NCI-H524 treated with DMSO at 0.1 percent for 48 hours (cell line): ENCODE measurements at places on chromosomes 6 and 20.
A peak's percentile ranks its signal among the peaks of the same experiment; 100 is the strongest.

DNA sequence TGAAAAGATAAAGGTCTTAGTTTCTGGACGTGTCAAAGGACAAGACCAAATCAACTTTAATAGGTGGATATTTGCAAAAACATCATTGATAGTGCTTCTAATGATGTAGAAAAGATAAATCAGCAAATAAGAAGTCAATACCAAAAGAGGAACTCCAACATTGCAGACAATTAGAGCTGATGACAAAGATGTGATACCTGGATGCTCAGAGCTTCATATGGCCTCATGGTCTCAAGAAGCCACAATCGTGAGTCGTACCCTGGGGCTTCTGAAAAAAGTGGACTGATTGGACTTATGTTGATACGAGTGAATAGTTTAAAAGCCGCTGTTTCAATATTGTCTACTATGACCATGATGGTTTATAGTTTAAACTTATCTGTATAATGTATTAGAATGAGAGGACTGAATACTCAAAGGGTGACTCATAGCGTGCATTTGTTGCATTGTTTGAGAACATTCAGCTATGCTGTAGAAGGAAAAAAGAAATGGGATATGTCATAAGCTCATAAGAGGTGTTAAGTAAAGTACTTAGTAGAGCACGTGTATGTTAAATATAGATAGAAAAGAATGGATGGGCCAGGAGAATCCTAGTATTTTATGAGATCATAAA lies 54.6 kb upstream of the RIPOR2 start:
- DNase-seq: no peak

GRCh38 chr20:34542439-34542838 lies 16.1 kb upstream of the MAP1LC3A start:
- no peak for DNase-seq

GRCh38 chr20:34215711-34216381 lies 25.4 kb upstream of the ASIP start:
- peak; percentile 71 for DNase-seq

- DNase-seq: no peak
These were observed 694.6 kb downstream of the QKI start for GRCh38 chr6:164108869-164109769.

DNA sequence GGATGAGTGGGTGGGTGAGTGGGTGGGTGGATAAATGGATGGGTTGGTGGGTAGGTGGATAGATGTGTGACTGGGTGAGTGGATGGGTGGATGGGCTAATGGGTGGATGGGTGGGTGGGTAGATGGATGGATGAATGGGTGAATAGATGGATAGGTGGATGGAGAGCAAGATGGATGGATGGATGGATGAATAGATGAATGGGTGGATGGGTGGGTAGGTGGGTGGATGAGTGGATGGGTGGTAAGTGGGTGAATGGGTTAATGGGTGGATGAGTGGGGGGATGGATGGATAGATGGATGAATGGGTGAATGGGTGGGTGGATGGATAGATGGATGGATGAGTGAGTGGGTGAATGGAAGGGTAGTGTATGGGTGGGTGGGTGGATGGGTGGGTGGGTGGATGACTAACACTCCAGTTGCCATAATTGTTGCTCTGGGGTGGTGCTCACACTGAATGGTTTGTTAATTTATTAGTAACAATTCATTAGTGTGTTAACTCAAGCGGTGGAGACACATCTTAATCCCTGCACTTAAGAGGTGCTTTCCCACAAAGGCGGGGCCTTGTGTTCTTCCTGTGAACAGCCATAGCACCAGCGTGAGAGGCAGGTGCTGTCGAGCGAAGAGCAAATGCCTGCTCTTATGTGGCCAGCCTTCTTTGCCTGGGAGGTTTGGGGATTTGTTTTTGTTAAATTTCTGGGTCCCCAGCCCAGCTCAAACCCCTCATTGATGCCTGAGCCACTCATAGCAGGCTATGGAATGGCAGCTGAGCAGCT lies 4.9 kb upstream of the APCDD1L start:
- DNase-seq: peak; percentile 5

DNA sequence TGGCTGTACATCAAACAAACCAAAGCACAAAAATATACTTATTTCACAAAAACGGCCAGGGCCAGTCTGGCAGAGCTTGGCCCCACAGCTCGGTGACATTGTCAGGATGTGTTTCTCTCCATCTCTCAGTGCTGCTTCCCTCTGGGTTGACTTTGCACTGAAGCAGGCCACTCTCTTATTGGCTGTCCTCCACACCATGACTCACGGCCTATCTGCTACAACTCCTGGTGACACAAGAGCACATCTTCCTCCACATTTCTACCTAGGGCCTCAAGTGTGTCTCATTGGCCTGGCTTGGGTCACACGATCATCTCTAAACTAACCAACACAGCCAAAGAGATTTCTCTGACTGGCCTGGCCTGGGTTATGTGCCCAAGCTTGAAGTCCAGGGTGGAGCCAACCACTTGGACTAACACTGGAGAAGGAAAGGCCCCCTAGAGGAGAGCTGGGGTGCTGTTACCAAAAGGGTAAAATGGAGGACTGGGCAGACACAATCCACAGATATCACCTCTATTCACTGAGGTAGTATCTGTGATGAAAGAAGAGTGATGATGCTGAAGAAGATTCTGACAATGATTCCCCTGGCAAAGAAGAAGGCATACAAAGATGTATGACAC lies 159.8 kb upstream of the TSHZ2 start:
- no peak for DNase-seq

DNA sequence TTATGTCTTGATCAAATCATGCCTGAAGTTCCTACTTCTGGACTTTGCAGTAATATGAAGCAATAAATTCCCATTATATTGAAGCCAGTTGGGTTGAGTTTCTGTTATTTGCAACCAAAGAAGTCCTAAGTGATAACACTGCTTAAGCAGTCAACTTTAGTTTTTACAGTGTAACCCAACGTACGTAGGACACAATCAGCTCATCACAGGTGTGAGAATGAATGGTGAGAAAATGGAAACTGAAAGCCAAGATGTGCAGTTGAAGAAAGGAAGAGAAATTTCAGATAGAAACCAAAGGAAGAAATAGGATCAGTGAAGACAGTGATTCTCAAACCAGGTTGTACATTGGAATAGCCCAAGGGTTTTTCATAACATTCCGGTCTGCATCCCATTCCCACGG lies 211.4 kb upstream of the ZFP64 start:
- DNase-seq: no peak

DNA sequence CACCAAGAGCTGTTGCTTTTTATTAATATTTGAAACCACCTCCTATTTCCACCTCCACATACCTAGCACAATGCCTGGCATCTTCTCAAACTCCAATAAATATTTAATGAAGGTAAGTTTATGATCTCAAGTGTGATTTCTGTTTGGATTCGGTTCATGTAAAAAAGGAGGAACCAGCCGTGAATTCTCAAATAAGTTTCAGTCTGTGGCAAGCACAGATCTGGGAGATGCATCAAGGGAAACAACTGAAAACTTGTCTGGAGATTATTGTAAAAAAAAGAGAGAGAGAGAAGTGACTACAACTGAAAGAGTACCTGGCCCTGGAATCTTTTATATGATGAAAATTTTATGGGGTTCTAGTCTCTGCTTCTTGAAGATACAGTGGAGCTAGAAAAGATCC lies 52.8 kb upstream of the PNRC1 start:
- no peak for DNase-seq

- no peak for DNase-seq
These were observed 403.7 kb upstream of the CITED2 start for GRCh38 chr6:139778106-139778505.

DNA sequence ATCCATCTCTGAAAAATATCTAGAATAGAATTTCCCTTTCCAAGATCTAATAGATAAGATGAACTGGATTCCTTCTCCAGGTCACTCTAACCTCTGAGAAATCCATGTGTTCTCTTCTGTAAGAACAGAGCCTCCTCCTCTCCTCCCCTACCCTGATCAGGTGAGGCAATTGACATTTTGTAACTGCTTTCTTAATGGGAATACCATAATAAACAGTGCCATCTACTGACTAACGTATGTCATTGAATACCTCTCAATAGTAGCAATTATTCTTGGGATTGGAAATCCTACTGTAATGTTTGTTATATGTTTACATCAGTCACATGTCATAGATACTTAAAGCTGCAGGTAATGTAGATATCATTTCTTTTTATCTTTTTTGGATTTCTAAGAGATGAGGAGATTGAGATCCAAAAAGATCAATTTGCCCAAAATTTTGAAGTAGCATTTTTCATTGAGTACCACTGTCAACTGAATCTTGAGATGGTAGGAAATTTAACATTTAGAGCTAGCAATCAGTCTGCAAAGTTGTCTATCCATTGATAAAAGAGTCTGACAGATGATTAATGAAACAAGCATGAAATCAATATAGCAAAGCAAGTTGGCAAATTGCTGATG lies 365.8 kb upstream of the HSF2 start:
- DNase-seq: peak; percentile 17

GRCh38 chr20:17029698-17030097 lies 197.1 kb upstream of the PCSK2 start:
- DNase-seq: no peak

- DNase-seq: no peak
These were observed 1.3 kb downstream of the FERMT1 start for GRCh38 chr20:6121504-6121903.

- DNase-seq: no peak
These were observed 387.8 kb downstream of the SMOC2 start for GRCh38 chr6:168828800-168829199.

- peak; percentile 37 for DNase-seq
These were observed 405.7 kb downstream of the KIF16B start for GRCh38 chr20:16167423-16168130.

GRCh38 chr20:44051661-44052000 lies 135.4 kb downstream of the JPH2 start:
- DNase-seq: no peak

- DNase-seq: no peak
These were observed 47.2 kb downstream of the FILIP1 start for GRCh38 chr6:75446241-75446880.

- DNase-seq: no peak
These were observed 3.4 kb downstream of the GABBR1 start for GRCh38 chr6:29629571-29629970.

- no peak for DNase-seq
These were observed 4.7 kb upstream of the SCUBE3 start for GRCh38 chr6:35209081-35209480.

- DNase-seq: no peak
These were observed 606.9 kb downstream of the CDH26 start for GRCh38 chr20:60565083-60565482.

GRCh38 chr6:22250486-22250885 lies 46.4 kb downstream of the PRL start:
- peak; percentile 89 for DNase-seq

GRCh38 chr6:119447921-119448320 lies 98.4 kb upstream of the MAN1A1 start:
- no peak for DNase-seq

DNA sequence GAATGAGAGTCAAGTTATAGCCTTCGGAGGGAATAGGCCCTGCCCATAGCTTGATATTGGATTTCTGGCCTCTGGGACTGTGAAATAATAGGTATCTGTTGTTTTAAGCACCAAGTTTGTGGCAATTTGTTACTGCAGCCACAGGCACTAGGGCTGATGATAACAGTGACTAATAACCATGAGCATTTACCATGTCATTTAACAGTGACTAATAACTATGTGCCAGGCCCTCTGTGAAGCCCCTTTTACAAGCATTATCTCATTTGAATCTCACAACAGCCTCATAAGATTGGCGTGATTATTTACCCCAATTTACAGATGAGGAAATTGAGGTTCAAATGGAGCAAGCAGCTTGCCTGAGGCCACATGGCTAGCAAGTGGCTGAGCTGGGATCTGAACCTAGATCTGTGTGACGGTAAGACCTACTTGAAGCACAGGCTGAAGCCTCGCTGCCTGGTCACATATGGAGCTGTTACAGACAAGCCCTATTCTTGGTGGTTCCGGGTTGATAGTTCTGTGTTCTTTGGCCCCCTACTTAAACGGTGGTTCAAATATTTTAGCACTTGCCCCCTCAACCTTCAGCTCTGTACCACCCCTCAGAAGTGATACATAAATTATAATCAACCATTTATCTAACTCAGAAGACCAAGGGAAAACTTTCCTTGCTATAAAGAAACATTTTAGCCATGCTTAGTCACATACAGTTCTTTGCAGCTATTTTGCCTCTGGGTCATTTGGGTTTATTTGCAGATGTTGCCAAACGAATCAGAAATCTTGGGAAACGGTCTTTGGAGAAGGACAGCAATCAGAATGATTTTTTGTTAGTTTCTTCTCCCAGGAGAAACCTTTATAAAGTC lies 98.3 kb downstream of the ELOVL5 start:
- DNase-seq: no peak

- no peak for DNase-seq
These were observed 26.8 kb downstream of the SLC22A3 start for GRCh38 chr6:160374836-160375560.

GRCh38 chr6:159819932-159820640 lies 20.0 kb downstream of the PNLDC1 start:
- DNase-seq: no peak

GRCh38 chr6:157761331-157761921 lies 61.6 kb upstream of the SNX9 start:
- no peak for DNase-seq

DNA sequence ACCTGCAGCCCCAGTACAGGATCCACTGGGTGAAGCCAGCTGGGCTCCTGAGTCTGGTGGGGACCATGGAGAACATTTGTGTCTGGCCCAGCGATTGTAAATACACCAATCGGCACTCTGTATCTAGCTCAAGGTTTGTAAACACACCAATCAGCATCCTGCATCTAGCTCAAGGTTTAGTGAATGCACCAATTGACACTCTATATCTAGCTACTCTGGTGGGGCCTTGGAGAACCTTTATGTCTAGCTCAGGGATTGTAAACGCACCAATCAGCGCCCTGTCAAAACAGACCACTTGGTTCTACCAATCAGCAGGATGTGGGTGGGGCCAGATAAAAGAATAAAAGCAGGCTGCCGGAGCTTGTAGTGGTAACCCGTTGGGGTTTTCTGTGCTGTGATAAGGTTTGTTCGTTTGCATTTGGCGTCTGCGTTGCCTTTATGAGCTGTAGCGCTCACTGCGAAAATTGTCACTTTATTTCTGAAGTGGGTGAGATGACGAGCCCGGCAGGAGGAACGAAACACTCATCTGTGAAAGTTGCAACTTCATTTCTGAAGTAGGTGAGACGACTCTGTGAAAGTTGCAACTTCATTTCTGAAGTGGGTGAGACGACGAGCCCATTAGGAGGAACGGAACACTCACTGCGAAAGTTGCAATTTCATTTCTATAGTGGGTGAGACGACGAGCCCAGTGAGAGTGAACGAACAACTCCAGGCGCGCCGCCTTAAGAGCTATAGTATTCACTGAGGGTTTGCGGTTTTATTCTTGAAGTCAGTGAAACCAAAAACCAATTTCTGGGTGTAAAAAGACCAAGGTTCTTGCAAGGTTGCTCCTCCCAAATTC lies 31.1 kb downstream of the SERPINB6 start:
- no peak for DNase-seq

GRCh38 chr6:14166839-14167238 lies 49.3 kb downstream of the CD83 start:
- no peak for DNase-seq
